Non-pigmented ciliary epithelial cell (primary cell): ENCODE measurements at places on chromosomes 6 and 20.

- no peak for DNase-seq
Measured at GRCh38 chr20:49340161-49340966, 62.5 kb upstream of the ZNFX1 start.

DNA sequence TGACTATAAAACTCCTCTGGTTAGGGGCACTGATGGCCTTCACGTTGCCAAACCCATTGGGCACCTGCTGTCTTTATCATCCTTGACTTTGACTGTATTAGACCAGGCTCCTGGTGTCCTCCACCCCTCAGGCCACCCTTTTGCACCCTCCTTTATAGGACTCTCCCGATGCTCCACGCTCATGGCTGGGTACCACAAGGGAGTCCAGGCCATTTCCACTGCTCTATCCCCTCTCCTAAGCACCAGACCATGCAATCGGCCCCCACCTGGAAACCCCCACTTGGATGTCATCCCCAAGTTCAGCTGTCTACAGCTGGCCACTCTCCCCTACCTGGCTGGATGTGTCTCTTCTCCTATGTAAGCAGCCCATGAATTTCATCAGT lies 115.2 kb downstream of the TOX2 start:
- DNase-seq = no peak

DNA sequence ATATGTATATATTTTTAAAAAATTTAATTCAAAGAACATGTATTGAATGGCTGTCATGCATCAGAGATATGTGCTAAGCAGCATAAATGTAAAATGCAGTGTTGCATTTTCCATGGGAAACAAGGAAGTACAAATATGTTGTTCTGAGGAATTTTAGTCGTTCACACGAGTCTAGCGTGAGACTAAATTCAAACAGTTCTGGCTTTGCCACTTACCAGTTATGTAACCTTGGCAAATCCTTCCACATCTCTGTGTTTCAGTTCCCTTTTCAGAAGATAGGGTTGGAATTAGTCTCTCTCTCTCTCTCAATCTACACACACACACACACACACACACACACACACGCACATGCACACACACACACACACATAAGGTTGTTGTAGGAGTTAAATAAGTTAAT lies 305.4 kb downstream of the UTRN start:
- no peak for DNase-seq

DNA sequence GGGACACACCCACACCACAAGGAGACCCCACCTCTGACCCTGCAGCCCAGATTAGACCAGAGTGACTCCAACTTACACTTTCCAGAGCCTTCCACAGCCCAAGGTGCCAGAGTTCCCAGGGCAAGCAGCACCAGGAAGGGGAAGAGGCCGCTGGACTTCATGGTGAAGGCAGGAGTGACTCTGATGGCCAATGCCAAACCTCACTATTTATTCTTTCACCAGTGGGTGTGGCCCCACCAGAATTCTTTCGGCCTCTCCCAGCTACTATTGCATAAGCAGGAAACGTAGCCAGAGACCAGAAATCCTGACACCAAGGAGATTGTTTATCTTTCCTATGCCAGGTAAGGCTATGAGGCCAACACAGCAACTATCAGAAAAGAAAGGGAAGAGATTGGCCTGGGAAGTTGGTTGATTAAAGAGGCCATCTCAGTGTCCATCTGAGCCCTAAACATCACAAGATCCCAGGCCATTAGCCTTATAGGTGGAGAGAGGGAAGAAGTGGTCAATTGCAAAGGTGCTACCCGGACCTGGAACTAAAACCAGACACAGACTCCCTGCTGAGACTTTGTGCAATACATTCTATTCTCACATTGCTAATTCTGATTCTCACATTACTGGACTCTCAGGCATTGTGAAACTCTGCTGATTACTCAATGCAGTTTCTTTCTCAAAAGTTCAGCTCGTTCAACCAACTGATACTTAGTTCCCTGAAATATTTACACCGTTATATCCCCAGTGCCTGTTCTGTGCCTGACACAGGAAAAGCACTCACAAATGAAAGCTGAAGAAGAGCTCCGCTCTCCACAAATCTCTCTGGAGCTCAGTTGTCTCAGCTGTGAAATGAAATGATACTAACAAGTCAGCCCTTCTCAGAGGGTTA lies at the start of gene SLPI:
Gene SLPI (minus strand): TSS at position 182 of the 880 bp plus-strand sequence. CDS start 21 bp downstream, at position 161.
- no peak for DNase-seq
